ENCODE measurements at places on chromosomes 3 and 15.

GRCh38 chr3:194294895-194295214 is 56.3 kb downstream of the CPN2 start:
- no peak for DNase-seq

DNA sequence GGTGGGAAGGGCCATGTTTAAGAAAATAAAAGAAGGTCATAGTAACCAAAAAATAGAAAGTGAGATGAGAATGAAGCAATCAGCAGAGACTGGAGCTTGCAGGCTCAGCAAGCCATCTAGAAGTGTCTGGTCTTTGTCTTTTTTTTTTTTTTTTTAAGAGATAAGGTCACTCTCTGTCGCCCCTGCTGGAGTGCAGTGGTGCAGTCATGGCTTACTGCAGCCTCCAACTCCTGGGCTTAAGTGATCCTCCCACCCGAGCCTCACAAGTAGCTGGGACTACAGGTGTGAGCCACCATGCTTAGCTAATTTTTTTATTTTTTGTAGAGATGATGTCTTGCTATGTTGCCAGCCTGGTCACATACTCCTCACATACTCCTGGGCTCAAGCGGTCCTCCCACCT is 36.2 kb downstream of the GXYLT2 start:
- no peak for DNase-seq

- DNase-seq = no peak
Observed at GRCh38 chr15:73370151-73370550, 1.4 kb upstream of the HCN4 start.

GRCh38 chr3:134839990-134840389 is 44.9 kb downstream of the EPHB1 start:
- no peak for DNase-seq

DNA sequence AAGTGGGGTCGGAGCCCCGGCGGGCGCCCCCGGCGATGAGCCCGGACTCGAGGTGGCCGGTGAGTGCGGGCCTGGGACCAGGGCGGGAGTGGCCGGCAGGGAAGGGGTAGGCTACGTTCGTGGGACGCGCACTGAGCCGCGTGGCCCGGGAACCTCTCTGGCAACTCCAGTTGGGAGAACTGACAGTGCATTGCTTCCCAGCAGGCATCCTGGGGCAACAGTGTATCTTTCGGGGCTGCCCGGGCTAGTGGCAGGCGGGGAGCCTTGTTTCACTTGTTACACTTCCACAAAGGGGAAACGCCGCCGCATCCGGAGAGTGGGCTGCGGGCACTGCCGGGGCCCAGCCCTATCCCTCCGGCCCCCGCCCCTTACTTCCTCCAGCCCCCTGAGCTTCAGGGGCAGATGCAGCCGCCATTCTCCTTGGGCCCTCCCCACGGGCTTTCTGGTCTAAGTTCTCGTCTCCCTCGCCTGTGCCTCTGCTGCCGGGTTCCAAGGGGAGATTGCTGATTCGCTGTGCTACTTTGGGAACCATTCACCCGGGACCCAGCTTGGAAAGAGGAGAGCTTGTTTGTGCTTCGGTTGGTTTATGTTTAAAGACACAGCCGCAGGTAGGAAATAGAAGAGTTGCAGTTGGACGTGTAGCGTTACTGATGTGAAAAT is 675 bp downstream of the BRPF1 start:
- DNase-seq = no peak
